ENCODE measurements at places on chromosomes 4 and X.

DNA sequence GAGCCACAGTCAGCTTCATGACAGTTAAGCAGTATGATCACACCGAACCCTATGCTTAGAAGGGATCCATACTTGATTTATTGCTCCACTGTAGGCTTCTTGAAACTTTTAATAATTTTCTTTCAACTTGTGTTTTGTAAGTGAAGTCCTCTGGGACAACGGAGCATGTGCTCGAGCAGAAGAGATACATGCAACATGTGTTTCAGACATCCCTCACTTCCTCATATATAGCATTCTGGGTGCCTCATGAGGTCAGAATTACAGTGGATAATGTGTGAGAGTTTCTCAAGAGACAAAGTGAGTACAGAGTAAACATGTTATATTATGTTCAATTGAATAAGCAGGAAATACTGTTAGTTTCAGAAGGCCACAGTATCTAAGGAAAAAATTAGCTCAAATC is 893.2 kb downstream of the FAT4 start:
- no peak overlapping the region for H3K4me3 ChIP-seq
- H3K4me1 ChIP-seq, result no peaks in the 10 kb centered on the region
- no peaks in the 10 kb centered on the region for H3K27me3 ChIP-seq
- no peaks in the 10 kb centered on the region for H3K36me3 ChIP-seq
- H3K27ac ChIP-seq, result no peak overlapping the region

- H3K27me3 ChIP-seq, result no peaks in the 10 kb centered on the region
- H3K4me1 ChIP-seq, result peaks cover 27% of the 10 kb centered on the region
- H3K4me3 ChIP-seq, result no peak overlapping the region
- DNase-seq, result no peak
Observed at GRCh38 chr4:123352240-123352945, 44.2 kb upstream of the SPRY1 start.

DNA sequence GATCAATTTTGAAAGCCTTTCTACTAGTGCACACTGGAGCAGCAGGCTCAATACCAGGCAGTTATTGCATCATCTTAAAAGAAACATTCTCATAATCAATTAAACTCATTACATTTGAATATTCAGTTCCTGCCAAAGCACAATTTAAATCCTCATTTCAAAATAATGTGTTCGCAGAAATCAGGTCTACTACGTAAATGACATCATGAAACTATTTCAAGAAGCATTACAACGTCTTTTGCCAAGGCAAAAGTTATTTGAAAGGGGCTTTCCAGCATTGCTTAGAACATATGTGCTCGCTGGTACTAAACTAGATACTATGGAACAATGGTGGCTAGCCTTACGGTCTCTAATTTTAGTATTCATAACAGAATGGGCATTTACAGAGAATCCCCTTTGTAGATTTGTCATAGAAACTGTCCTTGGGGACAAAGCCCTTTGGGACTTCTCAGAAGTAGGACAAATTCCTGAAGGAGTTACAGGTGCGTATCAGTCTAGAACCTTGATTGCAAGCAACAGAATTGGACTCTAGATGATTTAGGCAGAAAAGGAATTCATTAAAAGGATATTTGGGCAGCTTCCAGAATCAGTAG is 27.6 kb upstream of the HUWE1 start:
- H3K27ac ChIP-seq, result no peak overlapping the region
- H3K4me1 ChIP-seq, result peaks cover 9% of the 10 kb centered on the region
- H3K36me3 ChIP-seq, result no peaks in the 10 kb centered on the region
- no peak for DNase-seq

DNA sequence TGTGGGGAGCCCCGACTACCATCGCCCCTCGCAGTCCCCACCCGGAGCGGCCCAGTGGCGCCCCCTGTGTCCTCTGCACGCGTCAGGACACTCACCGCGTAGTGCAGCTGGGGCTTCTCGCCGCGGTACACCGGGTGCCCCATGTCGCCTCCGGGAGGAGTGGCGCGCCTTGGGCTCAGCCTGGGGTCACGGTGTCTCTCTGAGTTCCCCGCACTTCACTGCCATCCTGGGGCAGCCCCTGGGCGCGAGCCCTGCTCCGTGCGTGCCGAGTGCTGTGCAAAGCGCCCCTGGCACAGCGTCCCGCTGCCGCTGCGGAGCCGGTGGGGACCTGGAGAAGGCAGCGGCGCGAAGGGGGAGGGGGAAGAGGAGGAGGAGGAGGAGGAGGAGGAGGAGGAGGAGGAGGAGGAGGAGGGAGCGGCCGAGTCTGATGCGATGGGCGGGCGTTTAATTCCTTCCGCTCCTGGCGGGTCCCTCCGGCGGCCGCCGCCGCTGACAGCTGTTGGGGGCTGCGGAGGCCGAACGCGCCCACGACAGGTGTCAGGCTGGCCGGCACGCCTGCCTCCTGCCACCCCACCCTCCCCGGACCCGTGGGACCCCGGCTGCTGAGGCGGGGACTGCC is 134.3 kb downstream of the AMELX start:
- peaks cover 4% of the 10 kb centered on the region for H3K36me3 ChIP-seq
- peaks cover 13% of the 10 kb centered on the region for H3K4me1 ChIP-seq
- DNase-seq, result peak; percentile 43
- H3K27me3 ChIP-seq, result peaks cover 54% of the 10 kb centered on the region
- H3K4me3 ChIP-seq, result peak overlapping the region; percentile 64
- no peak overlapping the region for H3K27ac ChIP-seq

- H3K4me1 ChIP-seq, result no peaks in the 10 kb centered on the region
- no peak for DNase-seq
- peaks cover 86% of the 10 kb centered on the region for H3K36me3 ChIP-seq
- H3K27ac ChIP-seq, result no peak overlapping the region
- no peaks in the 10 kb centered on the region for H3K27me3 ChIP-seq
- no peak overlapping the region for H3K4me3 ChIP-seq
Observed at GRCh38 chr4:99047710-99048109, 40.9 kb downstream of the ADH5 start.

GRCh38 chr4:152778656-152779512 is 646 bp downstream of the TIGD4 start:
- H3K4me3 ChIP-seq, result peak overlapping the region; percentile 92
- peak overlapping the region; percentile 98 for H3K27ac ChIP-seq
- peak; percentile 59 for DNase-seq
- H3K36me3 ChIP-seq, result peaks cover 13% of the 10 kb centered on the region

All from nephron progenitor cell (in vitro differentiated cells).